CD4-positive, alpha-beta T cell treated with Interleukin-17A for 4 hours (primary cell): ENCODE measurements at places on chromosomes 2 and 18.

- DNase-seq: no peak
Measured at GRCh38 chr2:149799013-149799705, 211.6 kb upstream of the MMADHC start.

DNA sequence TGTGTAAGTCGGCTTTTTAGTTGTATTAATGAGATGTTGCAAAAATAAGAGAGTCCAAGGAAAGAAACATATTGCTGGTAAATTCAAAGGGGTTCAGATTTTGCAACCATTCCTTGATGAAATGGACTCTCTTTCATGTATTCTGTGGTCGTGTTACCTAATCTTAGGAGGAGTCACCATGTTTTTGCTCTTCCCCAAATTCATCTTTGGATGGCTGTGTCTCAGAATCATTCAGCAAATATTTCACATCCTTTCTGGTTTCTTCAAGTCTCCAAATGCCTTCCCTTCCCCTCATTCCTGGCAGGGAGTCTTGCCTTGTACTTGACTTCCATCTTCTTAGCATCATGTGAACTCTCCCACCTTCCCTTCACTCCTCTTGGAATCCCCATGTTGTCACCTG is 66.1 kb downstream of the PTPRM start:
- no peak for DNase-seq

DNA sequence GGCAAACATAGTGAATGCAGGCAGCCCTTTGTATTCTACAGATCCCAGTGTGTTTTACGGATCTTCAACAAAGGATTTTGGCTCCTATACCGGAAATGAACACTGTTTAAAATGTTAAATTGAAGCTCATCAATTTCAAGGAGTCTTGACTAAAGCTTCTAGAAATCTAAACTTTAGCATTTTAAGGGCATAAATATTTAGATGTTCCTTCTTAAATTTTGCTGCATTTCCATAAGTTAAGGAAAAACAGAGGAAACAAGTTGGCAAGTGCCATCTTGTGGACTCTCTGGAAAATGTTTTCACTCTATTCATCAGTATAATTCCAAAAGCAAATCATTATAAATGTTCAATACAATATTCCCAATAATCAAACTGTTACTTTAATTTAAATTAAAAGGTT is 19.6 kb downstream of the CHN1 start:
- DNase-seq: no peak

GRCh38 chr2:122929347-122929746 is 1095.7 kb upstream of the CNTNAP5 start:
- DNase-seq: no peak

- DNase-seq: no peak
Measured at GRCh38 chr2:30628341-30628740, 178.9 kb downstream of the CAPN13 start.

GRCh38 chr2:111164078-111164477 is 43.4 kb downstream of the BCL2L11 start:
- DNase-seq: no peak

DNA sequence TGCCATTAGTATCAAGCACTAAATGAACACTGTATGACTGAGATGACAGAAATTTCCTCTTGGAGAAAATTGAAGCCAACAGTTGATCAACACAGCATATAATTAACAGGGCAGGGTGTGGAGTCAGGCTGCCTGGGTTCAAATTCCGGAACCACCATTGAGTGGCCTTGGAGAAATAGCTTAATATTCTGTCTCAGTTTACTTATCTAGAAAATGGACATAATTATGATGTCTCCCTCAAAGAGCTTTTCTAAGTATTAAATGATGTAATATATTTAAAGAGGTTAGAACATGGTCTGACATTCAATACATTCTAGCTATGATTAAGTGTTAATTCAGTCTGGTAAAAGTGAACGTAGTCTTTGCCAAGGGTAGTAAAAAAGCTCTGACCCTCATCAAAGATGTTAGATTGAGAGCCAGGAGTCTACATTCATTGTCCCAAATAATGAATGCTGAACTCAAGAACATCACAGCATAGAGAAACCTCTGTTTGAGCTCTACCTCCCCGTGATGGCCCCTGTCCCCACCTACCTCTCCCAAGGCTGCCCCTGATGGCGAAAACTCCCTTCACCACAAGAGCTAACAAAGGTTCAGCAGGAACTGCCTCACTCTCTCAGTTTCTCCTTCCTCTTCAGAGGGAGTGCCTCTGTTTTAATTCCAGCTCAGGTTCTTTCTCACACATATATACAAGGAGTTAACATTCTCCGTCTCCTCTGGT is 2.7 kb upstream of the VWA3B start:
- no peak for DNase-seq

DNA sequence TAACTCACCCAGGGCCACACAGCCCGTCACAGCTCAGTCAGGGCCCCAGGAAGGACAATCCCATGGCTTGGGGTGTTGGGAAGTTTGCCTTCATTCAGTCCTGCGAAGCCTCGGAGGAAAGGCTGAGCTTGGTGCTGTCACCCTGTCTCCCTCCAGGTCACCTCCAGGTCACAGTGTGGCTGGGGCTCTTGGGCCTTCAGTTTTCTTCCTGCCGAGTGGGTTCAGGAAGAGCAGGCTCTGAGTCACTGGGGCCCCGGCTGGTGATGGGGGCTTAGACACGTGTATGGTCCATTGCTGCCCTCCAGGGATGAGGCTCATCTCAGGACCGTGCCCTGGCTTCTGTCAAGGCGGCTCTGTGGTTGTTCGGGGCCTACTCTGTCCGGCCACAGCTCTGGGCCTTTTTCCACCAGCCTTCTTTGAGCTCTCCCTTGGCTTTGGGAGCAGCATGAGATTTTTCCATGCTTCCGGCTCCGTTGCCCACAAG is 118.6 kb downstream of the INHBB start:
- DNase-seq: no peak

- DNase-seq: no peak
Measured at GRCh38 chr2:43273529-43273928, 47.1 kb upstream of the ZFP36L2 start.

DNA sequence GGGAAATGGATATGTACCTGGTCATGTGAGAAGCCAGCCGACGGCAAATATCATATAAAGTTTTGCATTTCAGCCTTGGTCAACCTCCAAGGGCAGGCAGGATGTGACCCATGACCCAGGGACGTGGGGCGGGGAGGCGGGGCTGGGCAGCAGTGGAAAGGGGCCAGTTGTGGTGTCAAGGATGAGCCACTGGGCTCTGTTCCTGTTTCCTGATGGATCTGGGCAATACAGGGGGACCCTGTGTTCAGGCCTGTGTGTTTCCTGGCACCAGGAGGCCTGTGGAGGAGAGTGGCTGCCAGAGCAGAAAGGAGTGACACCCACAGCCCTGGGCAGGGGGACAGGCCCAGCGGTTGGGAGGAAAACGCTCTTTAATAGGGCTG is 106.9 kb downstream of the GATA6 start:
- DNase-seq: no peak

DNA sequence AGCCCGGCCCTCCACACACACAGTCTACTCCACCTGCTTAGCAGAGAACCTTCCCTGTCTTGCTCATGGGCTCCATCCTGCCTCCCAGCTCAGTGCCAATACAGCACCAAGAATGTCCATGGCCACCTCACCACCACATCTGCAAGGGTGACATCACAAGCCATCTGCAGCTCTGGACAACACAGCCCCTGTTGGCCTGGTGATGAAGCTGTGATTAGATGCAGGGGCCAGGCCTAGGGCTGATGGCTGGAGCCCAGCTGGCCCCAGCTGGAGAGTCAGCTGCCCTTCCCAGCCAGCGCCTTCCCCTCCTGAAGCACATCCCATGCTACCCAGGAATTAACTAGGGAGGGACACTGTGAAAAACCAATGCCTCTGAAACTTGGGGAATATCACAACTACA is 91.1 kb downstream of the TTC32 start:
- no peak for DNase-seq

GRCh38 chr2:234536178-234536965 is 39.5 kb upstream of the ARL4C start:
- DNase-seq: no peak

GRCh38 chr2:137952586-137953129 is 11.6 kb upstream of the HNMT start:
- no peak for DNase-seq

- peak; percentile 41 for DNase-seq
Measured at GRCh38 chr2:196200557-196200956, 29.2 kb upstream of the STK17B start.

DNA sequence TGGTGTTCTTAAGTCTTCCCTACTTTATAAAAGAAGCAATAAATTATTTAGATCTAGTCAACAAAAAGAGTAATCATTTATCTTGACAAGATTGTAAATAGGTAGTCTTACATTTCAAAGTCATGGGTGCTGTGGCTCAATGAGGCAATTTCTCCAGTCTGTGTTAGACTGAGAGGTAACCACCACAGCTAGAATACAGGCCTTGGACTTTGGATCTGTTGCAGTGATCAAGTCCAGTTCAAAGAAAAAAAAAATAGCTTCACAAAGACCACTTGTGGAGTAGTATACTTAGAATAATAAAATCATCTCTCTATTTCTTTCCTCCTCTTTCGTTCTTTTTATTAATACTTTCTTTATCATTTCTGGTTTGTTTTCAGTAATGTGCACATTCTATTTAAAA is 93.1 kb upstream of the FSIP2 start:
- DNase-seq: no peak

GRCh38 chr2:88554189-88554588 is 73.1 kb downstream of the EIF2AK3 start:
- no peak for DNase-seq

- DNase-seq: no peak
Measured at GRCh38 chr18:11511434-11512095, 97.8 kb upstream of the SLC35G4 start.

- no peak for DNase-seq
Measured at GRCh38 chr18:56559044-56559443, 79.3 kb downstream of the TXNL1 start.

DNA sequence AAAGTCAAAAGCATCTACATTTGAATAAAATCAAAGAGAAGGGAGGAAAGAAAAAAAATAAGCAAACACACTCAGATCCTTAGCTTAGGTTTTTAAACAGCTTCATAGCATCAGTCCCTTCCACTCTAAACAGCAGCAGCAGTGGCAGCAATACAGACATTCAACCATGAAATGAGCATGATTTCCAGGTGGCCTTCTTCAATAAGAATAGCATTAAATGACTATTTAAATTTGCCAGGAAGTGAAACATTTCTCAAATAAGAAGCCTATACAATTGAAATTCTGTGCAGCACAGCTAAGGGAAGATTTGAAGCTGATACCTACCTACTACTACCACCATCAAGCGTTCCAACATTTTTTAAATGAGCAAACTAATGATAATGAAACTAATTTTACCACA is 138.1 kb upstream of the REG3G start:
- no peak for DNase-seq

DNA sequence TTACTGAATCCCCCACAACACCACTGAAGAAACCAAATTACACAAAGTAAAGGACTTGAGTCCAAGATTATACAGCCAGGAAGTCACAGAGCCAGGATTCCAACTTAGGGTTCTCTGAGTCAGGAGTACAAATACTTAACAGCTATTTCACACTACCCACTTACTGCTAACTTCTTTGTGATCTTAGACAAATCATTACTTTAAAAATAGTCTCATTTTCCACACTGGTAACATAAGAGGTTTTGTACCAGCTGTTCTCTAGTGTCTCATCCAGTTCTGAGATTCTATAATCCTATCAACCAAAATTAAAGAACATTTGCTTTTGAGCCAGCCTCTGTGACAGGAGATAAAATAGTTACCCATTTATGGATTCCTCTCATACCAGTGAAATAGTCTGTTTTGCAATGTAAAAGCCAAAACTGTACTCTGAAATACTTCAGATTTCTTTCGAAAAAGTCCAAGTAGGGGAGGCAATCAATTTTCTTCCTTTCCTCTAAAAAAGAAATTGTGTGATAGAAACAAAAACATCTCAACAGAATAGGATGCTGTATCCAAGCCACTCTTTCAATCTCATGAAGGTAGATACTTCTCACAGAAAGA is 157.6 kb downstream of the LRATD1 start:
- DNase-seq: no peak

- no peak for DNase-seq
Measured at GRCh38 chr2:113234721-113235346, 43.9 kb downstream of the PAX8 start.

DNA sequence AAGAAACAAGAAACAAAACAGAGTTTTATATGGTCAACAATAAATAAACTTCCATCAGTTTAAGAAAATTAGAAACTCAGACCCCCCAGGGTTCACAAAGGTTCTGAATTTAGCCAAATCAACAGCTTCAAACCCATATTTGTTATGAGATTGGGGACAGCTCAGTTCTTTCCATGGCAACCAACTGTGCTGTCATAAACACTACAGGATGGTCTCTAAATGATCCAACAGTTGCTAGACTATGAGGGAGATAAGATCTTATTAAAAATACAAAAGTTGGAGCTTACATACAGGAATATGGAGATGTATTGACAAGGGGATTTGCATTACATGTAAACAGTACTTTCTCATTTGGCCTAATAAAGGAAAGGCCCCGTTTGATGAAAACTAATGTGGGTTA is 154.6 kb upstream of the CTAGE1 start:
- DNase-seq: no peak

- no peak for DNase-seq
Measured at GRCh38 chr2:106030287-106031268, 163.5 kb downstream of the UXS1 start.

DNA sequence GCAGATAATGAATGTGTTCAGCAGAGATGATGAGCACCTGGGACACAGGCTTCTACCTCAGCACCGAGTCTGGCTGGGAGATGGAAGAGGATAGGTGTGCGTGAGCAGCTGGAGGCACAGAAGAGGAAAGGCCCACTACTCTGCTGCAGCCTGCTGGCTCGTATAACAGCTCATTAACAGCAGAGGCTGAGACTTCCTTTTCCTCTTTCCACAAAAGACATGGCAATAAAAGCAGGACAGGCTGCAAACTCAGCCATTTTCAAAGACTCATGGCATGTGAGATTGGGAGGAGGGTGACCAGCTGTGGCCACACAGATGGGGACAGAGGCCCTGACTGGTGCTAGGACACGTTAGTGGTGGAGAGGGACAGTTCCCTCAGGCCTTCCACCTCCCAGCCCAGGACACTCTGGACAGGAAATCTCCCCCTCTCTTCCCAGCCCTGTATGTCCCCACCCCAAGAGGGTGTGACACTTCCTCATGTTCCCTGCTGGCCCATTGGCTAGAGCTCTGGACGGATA is 60.3 kb downstream of the CACNB4 start:
- no peak for DNase-seq

- peak; percentile 52 for DNase-seq
Measured at GRCh38 chr2:102301867-102302362, 9.4 kb upstream of the IL1RL1 start.

- DNase-seq: no peak
Measured at GRCh38 chr2:98436734-98437133, 7.9 kb upstream of the INPP4A start.

- DNase-seq: no peak
Measured at GRCh38 chr18:51907687-51908597, 432.1 kb upstream of the DCC start.

DNA sequence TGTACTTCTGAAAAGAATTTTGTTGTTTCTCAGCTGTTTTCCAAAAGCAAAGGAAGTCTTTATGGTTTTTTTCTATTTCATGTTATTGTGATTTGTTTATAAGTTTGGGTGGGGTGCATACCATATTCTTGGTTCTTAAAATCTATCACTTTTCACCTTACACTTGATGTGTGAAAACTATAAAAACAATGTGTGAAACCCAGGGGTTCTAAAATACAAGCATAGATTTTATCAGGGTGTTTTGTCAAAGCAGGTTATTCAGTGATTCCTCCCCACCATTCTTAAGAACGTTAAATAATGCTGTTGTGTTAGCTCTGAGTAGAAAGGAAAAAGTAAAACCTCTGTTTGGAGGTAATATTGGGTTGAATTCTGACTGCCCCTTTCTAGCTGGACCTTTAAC is 17.7 kb downstream of the RPE start:
- DNase-seq: no peak
